ENCODE measurements at places on chromosomes 16 and 17.
A peak's percentile ranks its signal among the peaks of the same experiment; 100 is the strongest.

DNA sequence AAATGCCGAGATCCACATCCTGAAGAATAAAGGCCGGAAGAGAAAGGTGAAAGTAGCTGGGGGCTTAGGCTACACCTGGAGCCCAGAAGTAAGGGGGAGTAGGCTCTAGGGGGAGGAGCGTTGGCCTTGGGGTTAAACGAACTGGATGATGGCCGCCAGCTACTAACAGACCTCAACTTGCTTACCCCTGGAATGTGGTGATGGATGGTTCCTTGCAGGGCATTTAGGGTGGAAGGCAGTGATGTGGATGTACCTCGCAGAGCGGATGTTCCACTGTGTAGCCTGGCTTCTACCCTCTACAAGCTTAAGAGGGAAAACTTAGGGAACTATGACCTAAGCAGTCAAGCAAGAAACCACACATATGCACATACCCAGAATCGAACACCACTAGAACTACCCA is 2.3 kb upstream of the MAZ start:
- no peak for DNase-seq

DNA sequence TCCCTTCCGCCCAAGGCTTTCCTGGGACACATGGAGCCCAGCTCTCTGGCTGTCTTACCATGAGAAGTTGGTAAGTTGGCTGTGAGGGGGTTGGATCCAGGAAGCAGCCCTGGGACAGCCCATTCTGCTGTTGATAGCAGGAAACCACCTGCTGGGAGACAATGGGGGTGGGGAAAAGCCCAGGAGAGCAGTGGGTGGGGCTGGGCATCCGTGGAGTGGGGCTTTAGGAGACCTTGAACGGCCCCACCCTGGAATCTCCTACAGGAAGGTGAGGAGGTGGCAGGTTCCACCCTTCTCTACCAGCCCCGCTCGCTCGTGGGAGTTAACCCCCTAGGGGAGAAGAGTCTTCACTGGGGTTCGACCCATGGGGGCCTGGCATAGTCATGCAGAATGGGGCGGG is 5.8 kb downstream of the TMEM92 start:
- DNase-seq: no peak

DNA sequence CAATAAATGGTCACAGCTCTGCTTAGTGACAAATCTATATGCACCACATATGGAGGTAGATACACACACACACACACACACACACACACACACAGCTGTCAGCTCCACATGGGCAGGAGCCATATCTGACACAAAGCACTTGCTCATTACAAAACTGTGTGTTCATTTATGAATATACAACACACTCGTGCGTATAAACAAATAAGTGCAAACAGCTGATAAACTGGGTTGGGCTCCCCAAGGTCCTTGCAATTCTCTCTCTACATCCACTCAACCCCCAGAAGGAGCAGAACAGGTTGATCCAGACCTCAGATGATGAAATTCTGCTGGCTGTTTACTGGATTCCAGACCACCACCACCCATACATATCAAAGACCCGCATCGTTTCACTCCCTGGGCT is 140.7 kb downstream of the XYLT1 start:
- no peak for DNase-seq

GRCh38 chr17:81457917-81458555 is 54.6 kb downstream of the ACTG1 start:
- no peak for DNase-seq

- DNase-seq: peak; percentile 93
These were observed 5.3 kb upstream of the NOS2 start for GRCh38 chr17:27805520-27806146.

GRCh38 chr17:57104461-57105175 is 19.6 kb downstream of the AKAP1 start:
- no peak for DNase-seq

- no peak for DNase-seq
These were observed 6.2 kb upstream of the CD300LG start for GRCh38 chr17:43840814-43841213.

GRCh38 chr17:63960430-63960829 is 12.3 kb downstream of the SCN4A start:
- DNase-seq: no peak

- no peak for DNase-seq
These were observed 127.7 kb downstream of the XYLT1 start for GRCh38 chr16:17343028-17343427.

- DNase-seq: no peak
These were observed 34.4 kb downstream of the GPRC5B start for GRCh38 chr16:19850131-19850817.

DNA sequence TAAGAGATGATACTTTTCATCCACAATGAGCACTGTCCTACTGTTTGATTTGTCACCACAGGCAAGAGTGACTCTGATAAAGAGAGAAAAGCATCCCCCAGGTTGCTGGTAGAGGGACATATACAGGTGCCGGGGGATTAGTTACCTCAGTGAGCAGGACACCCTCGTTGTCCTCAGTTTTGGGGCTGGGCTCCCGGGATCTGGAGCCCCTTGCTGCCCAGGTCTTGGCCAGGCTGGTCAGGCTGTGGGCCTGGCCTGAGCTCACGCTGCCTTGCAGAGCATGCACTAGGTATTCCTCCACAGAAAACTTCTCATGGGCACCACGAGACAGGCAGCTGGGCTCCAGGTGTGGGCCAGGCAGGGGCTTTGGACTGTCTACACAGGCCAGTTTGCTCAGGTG is 24.4 kb upstream of the SPATA32 start:
- DNase-seq: no peak

GRCh38 chr17:77163511-77164280 is 22.9 kb downstream of the SEC14L1 start:
- no peak for DNase-seq

GRCh38 chr16:22855231-22855630 is 41.3 kb downstream of the HS3ST2 start:
- DNase-seq: no peak

GRCh38 chr17:1880851-1881630 is 51.2 kb downstream of the RPA1 start:
- DNase-seq: no peak

DNA sequence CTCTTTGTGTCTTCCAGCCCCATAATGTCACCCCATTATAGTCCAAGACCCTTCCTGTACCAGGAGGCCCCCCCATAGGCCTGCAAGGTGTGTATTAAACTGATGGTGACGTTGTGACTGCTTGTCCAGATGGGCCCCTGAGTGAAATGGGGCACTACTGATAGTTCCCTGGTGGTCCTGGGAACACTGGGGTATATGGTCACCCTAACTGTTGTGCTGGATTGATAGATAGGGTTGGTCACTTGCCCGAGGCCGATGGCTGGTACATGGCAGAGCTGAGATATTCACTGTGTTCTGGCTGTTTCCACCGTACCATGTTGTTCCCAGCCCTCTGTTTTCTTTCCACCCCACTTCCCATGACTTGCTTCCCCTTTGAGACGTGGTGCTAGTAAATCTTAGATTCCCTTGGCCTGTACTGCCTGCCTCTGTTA is 4.3 kb downstream of the CNP start:
- DNase-seq: no peak

GRCh38 chr16:66899945-66900710 is 18.6 kb downstream of the CDH16 start:
- no peak for DNase-seq

DNA sequence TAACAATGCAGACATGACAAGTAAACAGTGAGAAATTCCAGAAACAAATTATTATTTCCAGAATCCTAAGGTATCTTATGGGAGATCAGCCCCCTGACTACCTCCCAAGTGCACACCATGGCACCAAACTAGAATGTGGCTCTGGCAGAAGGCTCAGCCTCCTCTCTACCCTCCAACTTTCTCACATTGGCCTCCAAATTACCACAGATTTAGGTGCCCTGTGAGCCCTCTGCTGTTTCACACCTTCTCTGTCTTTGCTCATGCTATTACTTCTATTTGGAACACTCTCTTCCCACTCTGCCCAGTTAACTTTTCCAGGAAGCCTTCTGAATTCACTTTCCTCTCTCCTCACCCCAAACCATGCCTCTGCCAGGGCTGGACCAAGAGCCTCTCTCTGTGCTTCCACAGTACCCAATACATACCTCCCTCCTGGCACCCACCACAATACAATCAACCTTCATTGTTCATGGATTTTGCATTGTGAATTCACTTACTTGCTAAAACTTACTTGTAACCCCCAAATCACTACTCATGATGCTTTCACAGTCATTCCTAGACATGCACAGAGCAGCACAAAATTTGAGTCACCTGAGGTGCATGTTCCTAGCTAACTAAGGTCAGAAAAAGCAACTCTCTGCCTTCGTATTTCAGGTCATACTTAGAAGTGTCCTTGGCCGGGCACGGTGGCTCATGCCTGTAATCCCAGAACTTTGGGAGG is 31.4 kb downstream of the SMG6 start:
- DNase-seq: no peak

- DNase-seq: no peak
These were observed 16.5 kb upstream of the AKTIP start for GRCh38 chr16:53519417-53520091.

DNA sequence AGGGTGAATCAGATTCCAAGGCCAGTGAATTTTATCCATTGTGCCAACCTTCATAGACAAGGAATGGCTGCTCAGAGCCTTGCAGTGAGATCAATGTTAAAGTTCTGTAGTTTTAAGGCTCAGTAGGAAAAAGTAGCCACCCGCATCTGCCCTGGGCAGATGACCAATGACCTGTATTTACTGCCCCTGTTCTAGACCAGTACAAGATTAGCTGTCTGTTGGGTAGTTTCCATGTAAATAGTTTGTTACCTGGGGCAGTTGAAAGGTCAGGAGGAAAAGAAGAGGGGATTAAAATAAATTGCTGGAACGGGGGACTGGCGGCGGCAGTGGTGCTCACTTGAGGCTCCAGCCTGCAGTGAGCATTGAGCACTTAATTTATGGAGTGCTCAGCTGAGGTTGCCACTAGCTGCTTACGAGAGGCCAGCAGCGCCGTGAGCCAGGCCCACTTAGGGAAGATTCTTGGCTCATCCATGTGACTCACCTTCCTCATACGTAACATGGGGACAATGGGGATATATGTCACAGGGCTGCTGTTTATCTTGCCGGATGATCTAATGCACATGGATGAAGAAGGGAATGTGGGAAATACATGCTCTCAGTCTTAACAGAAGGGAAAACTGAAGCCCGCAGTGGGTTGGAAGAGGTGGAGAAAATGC is 10.7 kb upstream of the NOS2 start:
- no peak for DNase-seq

DNA sequence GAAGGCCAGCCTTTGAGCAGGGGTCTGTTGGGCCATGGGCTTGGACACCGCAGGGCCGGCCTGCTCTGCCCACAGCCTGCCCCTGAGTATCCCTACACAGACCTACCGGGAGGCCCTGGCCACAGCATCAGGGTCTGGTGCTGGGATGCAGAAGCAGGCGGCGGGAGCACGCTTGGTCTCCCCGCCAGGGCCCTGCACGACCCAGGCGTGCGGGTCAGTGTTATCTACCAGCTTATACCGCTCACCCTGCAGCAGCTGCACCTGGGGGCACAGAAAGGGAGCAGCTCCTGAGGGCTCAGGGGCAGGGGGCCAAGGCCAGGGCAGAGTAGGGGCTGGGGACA is 8.8 kb downstream of the EVPL start:
- DNase-seq: no peak

DNA sequence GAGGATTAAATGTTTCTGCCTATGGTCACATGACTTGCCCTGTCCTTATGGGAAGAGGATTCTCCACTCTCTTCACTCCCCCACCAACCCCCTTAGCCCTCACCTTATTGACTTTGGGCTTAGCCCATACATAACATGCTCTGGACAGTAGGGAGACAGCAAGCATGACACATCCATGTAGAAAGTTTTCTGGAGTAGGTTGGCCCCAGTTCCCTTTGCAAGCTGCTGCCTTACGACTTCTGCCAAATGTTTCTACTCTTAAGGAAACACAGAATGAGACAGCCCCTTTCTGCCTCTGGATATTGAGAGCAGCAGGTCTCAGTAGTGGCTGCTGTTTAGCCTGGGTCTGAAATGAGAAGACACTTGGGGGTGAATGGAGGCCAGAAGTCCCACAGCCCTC is 282.2 kb downstream of the MAP2K6 start:
- no peak for DNase-seq

DNA sequence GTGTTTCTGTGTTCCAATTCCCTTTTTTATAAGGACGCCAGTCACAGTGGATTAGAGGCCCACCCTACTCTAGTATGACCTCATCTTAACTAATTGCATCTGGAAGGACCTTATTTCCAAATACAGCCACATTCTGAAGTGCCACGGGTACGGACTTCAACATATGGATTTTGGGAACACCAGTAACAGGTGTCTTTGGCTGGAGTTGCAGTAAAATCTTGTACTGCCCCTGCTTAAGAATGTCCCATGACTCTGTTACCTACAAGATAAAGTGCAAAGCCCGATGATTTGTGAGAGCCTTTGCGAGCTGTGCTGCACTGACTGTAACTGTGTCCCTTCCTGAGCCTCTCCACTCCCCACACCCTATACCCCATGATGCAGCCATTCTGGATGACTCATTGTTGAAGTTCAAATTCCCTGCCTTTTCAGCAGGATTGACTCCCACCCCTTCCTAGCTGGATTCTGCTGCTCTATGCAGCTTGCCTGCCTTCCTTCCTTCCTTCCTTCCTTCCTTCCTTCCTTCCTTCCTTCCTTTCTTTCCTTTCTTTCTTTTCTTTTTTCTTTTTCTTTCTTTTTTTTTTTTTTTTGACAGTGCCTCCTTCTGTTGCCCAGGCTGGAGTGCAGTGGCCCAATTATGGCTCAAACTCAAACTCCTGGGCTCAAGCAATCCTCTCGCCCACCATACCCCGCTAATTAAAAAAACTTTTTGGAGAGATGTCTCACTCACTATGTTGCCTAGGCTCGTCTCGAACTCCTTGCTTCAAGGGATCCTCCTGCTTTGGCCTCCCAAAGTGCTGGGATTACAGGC is 2.1 kb downstream of the HCRT start:
- no peak for DNase-seq

DNA sequence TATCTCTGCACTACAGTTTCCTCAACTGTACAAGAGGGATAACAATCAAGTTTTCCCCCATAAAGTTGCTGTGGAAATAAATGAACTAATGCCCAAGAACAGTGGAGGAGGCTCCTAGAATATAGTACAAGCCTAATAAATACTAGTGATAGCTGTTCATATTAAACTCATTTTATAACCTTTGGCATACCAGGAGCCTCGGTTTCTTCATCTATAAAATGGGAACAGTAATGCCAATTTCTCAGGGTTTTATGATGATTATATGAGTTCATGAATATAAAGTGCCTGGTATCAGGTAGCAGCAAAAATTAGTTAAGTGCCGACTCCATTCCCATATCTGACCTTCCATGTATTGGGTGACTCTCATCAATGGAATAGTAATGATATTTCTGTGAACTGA is 311.1 kb upstream of the MAF start:
- DNase-seq: no peak

- no peak for DNase-seq
These were observed 8.6 kb downstream of the GNA13 start for GRCh38 chr17:65047941-65048340.

DNA sequence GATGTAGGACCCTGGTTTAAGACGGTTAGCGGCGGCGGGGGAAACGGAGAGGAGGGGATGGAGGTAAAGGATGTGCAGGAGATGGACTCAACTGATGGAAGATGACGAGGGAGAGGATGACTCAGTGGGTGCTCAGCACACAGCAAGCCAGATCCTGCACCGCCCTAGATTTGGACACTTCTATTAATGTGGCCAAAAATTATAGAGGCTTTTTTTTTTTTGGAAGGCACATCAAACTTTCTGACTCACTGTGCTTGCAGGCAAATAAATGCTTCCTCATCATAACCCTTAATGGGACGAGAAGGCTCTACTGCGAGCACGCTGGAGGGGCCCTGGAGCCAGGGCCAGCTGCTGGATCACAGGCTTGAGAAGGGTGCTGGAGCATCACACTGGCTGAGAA is 36.0 kb downstream of the RTN4RL1 start:
- no peak for DNase-seq

Data from ascending aorta (tissue), 2 donors.